ENCODE measurements at places on chromosomes 5 and 9.

- DNase-seq = no peak
These were observed 78.2 kb upstream of the COL5A1 start for GRCh38 chr9:134563397-134563796.

- peak; percentile 30 for DNase-seq
These were observed 752 bp upstream of the ANKH start for GRCh38 chr5:14872070-14872989.

GRCh38 chr5:78985725-78986223, 664 bp upstream of the ARSB start:
- DNase-seq = no peak

- DNase-seq = no peak
These were observed 205.6 kb upstream of the DMRTA1 start for GRCh38 chr9:22241024-22241423.

DNA sequence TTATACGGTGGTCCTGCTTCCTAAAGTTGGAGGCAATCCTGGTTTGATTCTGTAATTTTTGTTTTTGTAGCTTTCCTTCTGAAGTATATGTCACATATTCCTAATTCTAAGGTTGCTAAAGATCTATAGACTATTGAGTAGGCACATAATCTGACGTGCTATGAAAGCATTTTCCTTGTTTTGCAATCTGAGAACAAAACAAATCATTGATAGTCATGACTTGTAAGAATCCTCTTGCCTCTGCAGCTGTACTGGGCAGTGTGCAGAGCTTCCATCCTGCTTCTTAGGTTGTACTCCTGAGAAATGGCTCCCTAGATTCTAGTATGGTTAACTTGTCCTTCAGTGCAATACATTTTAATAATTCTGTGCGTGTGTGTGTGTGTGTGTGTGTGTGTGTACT, 35.4 kb downstream of the SEMA6A start:
- DNase-seq = no peak

DNA sequence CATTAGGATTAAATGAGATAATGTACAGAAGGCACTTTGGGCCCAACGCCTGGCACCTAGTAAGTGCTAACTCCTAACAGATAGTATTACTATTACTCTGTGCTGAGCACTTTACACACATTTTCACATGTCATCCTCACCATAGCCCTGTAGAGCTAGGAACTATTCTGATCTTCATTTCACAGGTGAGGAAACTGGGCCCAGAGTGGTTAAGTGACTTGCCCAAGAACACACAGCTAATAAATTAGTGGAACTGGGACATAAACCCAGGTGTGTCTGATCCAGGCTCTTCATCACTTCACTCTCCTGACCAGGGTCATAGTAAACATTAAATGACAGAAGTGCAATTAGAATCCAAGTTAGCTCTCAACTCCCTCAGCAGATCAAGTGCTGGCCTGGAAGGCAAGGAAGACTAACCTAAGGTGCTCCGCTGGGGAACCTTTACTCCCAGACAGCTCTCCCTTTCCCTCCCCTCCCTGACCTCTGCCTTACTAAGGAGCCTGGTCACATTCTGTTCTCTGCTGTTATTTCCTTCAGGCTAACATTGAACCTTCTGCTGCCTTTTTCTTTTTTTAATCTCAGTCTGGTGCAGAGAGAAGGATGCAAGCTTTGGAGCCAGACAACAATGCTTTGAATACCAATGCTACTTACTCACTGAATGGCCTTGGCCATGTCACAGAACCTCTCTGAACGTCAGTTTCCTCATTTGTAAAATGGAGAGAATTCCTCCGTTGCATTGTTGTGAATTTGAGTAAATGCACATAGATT, 4.1 kb upstream of the ADRA1B start:
- DNase-seq = no peak

DNA sequence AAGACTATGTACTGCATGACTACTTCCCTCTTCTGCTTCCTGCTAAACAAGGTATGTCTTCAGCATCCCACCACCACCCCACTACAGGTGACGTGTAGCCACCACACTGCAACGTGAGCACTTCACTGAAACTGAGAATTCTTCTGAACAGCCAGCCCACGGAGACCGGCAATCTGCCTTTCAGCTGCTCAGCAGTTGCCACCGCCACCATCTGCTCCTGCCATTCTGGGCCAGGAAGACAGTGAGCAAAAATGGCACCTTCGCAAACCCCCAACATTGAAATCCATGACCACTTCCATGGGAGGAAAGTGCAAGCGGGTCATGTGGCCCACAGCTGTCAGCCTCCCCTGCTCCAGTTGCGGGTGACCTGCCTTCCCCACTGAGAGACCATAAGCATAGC, 443.4 kb upstream of the ST8SIA4 start:
- no peak for DNase-seq

DNA sequence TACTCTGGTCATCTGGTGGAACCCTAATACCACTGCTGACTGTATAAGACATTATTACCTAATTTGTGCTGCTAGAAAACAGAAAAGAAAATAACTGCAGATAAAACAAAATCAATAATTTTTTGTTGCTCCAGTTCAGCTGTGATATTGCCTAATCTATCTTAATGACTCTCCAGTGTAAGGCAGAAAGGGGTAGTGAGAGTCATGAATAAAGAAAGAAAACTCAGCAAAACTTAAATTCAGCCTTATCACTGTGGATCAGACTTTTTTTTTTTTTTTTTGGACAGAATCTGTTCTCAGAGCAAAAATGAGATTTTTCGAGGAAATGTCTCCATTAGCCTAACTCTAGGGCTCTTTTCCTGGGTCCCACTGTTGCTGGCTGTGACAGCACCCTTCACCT, 1.1 kb upstream of the DOCK2 start:
- no peak for DNase-seq

GRCh38 chr5:164487939-164488338, 982.5 kb downstream of the MAT2B start:
- no peak for DNase-seq

- DNase-seq = no peak
These were observed 267.5 kb downstream of the GABRB2 start for GRCh38 chr5:161278739-161279660.

GRCh38 chr9:69308206-69308931, 16.6 kb upstream of the ENTREP1 start:
- no peak for DNase-seq

GRCh38 chr5:96927008-96927407, 8.9 kb upstream of the LNPEP start:
- DNase-seq = no peak

DNA sequence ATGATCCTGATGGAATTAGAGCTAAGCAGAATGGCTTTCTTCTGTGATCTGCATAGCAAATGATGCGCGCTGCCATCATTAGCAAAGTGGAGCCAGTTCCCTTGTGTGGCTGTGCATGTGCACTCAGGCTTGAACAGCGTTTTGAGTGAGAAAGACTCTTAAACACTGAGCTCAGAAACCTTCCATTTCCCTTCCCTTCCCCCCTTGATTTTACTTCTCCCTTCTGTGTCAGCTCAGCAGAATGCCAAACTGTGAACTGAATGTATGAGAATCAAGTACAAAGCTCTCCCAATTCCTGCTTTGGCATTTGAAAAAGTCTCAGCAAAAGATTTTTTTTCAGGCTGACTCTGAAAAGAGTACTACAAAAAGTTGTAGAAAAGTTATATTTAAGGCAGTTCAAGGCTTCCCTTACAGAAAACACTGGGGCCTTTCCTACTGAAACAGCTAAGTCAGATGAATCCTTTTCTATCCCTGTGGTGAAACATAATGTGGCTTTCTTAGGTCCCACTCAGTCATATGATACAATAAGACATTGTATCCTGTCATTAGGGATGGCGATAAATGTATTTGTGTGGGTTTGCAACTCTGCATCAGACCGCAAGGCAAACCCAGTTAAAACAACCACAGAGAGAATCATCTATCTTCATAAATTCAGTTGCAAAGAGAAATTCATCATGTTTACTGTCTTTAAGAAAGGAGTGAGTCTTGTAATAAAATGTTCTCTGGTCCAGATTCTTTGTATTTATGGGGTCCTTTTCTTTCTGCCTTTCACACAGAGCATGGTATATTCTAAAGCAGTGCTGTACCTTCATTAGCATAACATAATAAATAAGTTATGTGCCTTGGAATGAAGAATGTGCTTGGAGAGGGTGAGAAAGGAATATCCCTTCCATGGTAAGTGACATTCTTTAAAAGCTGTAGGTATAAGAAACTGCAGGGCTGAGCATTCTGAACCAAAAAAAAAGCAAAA, 222.6 kb downstream of the CAAP1 start:
- no peak for DNase-seq

DNA sequence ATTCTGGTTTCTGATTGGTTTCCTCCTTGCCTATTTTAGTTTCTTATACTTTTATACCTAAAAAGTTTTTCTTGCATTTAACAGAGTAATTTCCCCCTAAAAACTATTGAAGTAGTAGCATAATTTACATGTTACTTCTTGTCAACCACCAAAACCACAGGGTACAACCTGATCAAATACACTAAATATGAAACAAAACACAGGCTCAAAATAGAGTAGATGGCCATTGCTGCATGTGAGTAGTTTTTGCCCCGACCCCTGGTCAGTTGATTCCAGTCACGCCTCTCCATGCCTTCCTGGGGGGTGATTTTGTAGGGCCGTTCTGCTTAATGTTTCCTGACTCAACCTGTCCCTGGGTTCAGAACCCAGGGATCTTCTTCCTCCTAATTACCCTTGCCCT, 101.8 kb downstream of the TLE4 start:
- no peak for DNase-seq

DNA sequence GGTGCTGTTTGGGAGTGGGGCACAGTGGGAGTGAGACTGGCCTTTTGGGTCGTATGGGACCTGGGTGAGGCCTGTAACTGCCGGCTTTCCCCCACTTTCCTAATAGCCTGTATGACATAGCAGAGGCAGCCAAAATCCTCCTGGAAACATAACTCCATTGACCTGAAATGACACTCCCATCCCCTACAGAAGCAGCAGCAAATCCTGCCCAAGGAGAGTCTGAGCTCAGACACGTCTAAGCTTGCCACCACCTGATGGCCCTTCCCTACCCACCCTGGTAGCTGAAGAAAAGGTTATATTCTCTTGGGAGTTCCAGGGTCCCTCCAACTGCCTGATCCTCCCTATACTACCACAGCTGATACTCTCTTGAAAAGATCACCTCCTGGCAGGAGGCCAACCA, 179.8 kb upstream of the ARRDC3 start:
- DNase-seq = no peak

GRCh38 chr5:11182441-11183080, 421.5 kb upstream of the DAP start:
- no peak for DNase-seq

DNA sequence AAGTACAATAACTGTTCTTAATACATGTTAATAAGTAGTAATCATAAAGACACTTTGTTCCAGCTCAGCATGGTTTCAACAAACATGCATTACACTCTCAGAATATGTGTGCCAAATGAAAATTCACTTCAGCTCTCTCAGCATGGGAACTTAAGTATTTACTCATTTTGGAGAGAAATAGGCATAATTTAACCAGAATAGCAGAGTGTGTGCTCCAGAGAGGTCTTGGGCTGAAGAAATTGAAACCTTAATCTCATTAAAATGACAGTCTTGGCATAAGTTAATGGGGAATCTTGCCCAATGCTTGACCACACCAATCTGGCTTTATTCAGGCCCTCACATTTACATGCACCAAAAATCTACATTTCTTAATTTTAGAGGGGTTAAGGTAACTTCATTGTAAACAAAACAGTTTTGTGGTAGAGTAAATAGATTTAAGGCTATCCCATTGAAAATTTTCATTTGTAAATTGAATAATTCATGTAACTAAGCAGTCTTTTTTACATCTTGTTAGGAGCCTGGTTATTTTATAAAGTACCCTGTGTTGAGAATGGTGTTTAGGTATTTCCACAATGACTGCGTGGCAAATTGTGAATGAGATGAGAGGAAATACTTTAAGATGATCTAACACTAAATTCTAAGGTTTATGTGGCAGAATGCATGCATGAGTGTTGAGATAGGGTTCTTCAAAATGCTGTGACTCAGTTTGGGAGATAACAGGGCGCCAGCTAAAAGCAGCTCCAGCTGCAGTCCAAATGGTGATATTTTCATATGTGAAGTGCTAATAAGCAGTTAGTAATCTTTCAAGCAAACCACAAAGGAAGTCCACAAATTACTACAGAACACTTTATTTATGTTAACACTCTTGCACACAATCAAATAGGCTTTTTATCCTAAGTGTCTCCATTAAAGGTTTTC, 11.3 kb upstream of the LOX start:
- no peak for DNase-seq

DNA sequence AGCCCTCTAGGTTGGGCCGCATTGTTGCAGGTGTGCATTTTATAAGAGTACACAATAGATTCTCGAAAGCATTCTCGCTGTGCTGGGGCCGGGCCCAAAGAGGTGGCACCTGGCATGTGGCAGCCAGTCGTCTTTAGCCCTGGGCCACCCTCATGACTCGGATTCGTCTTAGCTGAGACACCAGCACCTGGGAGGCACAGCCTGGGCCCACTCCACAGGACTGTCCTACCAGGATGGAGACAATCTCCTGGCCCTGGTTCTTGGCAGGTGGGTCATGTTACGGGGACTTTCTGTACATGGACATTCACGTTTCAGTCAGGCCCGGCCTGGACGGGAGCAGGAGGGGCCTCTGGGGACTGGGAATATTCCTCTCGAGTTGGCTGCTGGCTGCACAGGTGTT, 212.5 kb downstream of the FANCC start:
- no peak for DNase-seq

GRCh38 chr9:93650448-93650847, 74.1 kb downstream of the PHF2 start:
- DNase-seq = no peak

- DNase-seq = no peak
These were observed 1.4 kb downstream of the NRARP start for GRCh38 chr9:137300567-137301080.

- DNase-seq = no peak
These were observed 9.1 kb upstream of the ZNF608 start for GRCh38 chr5:124755565-124755964.

DNA sequence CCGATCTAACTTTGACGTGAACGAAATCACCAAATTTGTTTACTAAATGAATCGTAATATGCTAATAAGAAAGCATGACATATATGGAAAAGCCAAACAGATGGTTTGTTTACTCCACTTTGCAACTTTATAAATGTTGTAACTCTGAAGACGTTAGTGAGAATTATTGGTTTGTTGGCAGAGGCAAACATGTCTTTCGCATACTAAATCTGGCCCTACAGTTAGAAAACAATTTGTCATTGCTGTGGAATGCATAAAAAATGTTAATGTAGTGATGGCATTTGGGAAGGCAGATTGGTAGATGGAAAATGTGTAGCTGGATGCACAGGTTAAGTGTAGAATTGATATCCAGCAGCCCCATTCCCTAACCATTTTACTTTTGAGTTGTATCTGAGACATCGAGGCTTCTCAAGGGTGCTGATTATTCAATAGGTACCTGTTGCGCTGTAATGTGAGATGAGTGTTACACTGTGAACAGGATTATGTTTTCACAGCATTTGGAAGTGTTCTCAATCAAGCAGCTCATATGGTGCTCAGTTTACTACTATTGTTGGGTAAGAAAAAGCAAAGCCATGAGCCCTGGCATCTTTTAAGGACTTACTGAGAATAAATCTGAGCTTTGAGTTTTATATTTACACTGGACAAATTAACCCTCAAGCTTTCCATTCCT, 444.8 kb downstream of the BNC2 start:
- DNase-seq = no peak

All from stimulated activated CD4-positive, alpha-beta T cell treated with anti-CD3 and anti-CD28 coated beads, Interleukin-15, amount 100 ng/mL, for 1 hour (primary cell).